ENCODE measurements at places on chromosomes 5 and 9. TPM values are rescaled to one million over a fixed set of nuclear protein-coding genes. Genes with fewer than 3 reads are reported as not detected.

Gene CDKN2A
- not detected for total RNA-seq

DNA sequence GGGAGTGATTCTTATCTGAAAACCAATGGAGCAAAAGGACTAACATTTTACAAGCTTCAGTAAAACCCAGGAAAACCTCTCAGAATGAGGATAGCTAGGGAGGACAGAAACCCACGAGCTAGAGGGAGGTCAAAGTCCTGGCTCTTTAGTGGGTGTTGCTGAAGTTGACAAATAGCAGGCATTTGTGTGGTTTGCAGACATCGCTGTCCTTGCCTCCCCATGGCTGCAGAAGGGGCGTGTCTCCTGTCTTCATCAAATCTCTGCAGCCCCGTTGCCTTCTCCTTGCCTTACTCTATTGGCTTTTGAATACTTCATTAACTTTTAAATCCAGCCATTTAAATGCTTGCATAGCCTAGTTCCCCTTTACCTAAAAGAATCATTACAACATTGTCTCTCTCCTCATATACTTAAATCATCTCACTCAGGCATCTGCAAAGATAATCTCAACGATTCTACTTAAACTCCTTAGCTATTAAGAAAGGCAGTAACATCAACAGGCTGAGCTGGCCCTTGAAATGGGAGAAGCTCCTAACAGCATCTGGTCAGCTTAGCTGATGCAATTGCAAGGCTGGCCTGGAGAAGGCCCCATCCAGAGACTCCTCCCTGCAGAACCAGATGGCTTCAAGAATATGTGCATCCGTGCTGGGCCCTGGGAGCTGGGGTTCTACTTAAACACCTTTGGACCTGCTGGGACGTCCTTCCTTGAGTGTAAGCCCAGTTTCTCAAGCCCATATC lies 152.8 kb upstream of the TAS2R1 start:
- no peaks in the 10 kb centered on the region for H3K36me3 ChIP-seq
- DNase-seq: no peak

- H3K36me3 ChIP-seq: no peaks in the 10 kb centered on the region
- no peak overlapping the region for H3K27ac ChIP-seq
- H3K27me3 ChIP-seq: peaks cover 2% of the 10 kb centered on the region
- H3K4me3 ChIP-seq: no peak overlapping the region
Measured at GRCh38 chr5:143440448-143441115, 37.1 kb upstream of the NR3C1 start.

GRCh38 chr5:94778299-94778698 lies 159.8 kb downstream of the SLF1 start:
- DNase-seq: no peak
- H3K4me1 ChIP-seq: no peaks in the 10 kb centered on the region
- H3K36me3 ChIP-seq: no peaks in the 10 kb centered on the region
- no peak overlapping the region for H3K4me3 ChIP-seq

DNA sequence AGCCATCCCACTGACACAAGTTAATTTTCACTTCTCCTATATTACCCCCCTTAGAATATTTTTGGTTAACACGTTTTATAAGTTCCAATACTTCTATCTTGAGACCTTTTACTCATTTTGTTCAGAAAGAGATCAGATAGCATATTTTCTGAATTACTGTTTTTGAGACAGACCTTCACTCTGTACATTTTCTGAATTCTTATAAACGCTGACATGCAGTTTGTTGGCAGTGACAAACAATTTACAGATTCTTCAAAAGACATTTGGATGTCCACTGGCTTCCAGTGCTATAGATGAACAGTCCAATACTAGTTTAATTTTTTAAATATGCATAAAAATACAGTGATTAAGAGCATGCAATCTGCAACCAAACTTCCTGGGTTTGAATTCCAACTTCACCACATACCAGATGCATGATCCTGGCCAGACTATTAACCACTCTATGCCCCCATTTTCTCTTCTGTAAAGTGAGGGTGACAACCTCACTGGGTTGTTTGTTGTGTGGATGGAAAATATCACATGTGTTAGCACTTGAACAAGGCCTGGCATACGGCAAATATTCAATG lies 142.1 kb downstream of the AGTPBP1 start:
- H3K4me1 ChIP-seq: no peaks in the 10 kb centered on the region
- no peak for DNase-seq
- H3K27ac ChIP-seq: no peak overlapping the region
- H3K27me3 ChIP-seq: peaks cover 9% of the 10 kb centered on the region

Gene PLAC8L1
- total RNA-seq: 0.80 TPM

GRCh38 chr9:4663956-4664355 lies 1.9 kb downstream of the PLPP6 start:
- H3K27me3 ChIP-seq: peaks cover 15% of the 10 kb centered on the region
- DNase-seq: no peak
- peaks cover 6% of the 10 kb centered on the region for H3K36me3 ChIP-seq
- H3K4me3 ChIP-seq: peak overlapping the region; percentile 45
- H3K27ac ChIP-seq: peak overlapping the region; percentile 45
- peaks cover 35% of the 10 kb centered on the region for H3K4me1 ChIP-seq

DNA sequence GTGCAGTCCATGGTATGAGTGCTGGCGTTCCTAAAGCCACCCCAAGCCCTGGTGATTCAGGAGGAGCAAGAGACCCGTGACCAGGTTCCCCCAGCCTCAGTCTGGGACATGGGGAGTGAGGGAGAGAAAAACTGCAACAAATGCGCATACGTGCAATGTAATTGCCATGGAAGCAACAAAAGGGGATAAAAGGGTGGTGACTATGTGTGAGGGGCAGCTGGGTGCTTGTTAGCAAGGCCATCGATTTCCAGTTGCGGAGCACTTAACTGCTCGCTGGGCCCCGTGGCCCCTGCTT lies 709 bp upstream of the SH3PXD2B start:
- H3K4me1 ChIP-seq: peaks cover 41% of the 10 kb centered on the region
- H3K27ac ChIP-seq: peak overlapping the region; percentile 79

Gene SPINK6
- not detected for total RNA-seq

All from endothelial cell (in vitro differentiated cells).